Hematopoietic multipotent progenitor cell (in vitro differentiated cells): ENCODE measurements at places on chromosomes 13 and 19.

DNA sequence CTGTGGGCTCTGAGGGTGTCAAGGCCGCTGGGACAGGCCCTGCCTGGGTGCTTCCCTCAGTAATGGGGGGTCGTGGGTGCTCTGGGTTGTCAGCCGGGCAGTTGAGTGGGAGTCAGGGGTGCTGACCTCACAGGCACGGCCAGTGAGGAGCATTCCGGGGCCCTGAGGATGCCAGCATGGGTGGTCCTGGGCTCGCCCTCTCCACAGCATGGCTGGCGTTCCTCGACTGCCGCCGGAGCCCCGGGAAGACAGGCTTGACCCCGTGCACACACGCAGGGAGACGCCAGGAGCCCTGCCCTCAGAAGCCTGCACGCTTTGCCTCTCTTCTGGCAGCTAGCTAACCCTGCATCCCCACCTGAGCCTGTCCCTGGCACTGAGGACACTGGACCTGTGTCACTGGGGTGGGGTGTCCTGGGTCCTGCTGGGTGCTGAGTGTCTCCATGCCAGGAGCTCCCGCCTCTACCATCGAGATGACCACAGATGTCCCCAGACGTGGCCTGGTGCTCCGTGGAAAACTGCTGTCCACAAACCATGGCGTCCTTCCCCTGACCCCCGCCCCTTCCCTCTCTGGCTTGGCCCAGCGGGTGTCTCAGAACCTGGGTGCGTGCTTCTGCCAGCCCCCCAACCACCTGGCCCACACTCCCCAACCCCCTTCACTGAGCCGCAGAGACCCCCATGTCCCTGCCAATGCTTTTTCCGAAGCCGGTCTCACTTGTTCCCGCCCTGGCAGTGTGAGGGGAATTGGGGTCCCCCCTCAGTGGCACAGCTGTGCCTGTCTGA, 4.4 kb upstream of the NDUFS7 start:
- no peak for DNase-seq

DNA sequence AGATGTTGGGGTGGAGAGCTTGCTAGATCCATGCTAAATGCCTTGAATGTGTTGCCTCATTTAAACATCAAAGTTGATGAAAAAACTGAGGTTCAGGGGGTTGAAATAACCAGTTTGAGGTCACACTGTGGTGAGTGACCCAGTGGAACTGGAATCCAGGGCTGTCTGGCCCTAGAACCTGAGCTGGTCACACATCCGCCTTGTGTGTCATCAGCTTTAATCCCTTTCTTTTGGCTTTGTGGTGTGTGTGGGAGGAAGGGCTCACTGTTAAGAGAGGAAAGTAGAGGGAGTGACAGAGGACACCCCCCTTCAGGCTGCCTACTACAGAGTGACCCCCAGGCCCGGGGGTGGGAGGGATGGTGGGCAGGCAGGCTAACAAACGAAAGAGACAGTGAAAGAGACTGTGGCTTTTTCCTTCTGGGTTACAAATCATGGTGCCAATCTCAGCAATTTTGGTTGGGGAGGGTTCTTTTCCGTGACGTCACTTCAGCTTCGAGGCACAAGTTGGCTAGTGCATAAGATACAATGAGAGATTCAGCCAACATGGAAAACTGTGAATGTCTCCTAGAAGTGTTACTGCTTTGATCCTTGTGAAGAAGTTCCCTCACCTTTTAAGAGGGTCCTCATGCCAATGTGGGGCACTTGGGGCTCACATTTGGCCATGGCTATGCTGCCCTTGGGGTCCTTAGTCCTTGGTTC, 164.9 kb downstream of the DLEU7 start:
- DNase-seq: no peak

- DNase-seq: no peak
These were observed 2.4 kb downstream of the CTXN1 start for GRCh38 chr19:7923295-7924191.

DNA sequence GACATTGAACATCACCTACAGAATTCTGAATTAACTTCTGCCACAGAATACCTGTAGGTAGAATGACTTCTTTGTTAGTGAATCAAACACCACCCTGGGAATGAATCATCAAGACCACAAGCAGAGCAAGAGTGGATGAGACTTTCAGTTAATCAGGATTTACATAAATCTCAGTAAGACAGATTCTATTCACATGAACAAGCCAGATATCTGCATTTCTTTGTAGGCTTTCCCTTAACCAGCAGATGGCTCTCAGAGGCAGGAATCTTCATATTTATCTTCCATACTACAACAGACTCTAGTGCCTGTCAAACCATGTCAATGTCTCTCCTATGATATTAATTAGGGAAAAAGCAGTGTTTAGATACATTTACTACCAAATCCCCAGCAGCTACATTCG, 412.1 kb downstream of the KLF12 start:
- no peak for DNase-seq

- DNase-seq: no peak
These were observed 10.2 kb upstream of the ILF3 start for GRCh38 chr19:10643968-10644259.

DNA sequence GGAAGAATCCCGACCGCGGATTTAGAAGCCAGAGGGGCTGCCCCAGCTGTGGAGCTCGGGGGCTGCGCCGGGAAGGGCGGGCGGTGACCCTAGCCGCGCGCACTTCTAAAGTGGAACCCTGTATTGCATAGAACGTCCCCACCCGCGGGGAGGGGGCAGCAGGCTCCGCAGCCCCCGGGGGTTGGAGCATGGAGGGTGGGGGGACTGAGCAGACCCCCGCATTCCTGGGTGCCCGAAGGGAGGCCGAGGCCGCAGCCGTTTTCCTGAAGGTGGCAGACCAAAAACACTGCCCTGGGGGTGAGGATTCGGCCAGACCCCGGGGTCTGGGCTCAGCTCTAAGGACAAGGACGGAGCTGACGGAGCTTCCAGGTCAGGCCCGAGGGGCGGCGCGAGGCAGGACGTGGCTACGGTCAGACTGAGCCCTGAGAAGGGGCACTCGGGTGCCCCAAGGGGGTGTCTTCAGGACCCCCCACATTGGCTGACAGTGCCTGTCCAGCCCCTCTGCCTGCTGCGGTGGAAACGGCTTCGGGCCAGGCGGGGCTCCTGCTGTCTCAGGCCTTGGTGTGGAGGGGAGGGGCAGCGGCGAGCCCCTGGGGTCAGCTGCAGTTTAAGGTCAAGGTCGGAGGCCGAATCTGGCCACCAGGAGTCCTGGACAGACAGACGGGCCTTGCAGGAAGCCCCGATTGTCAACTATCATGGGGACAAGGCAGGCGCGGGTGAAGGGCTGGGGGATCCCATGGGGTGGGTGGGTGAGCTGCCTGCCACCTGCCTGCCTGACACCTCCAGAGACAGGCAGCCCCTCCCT, 12.6 kb downstream of the MKNK2 start:
- no peak for DNase-seq

- no peak for DNase-seq
These were observed 412 bp downstream of the IRS2 start for GRCh38 chr13:109785892-109786450.

GRCh38 chr13:47598340-47598911, 402.6 kb downstream of the SUCLA2 start:
- no peak for DNase-seq

GRCh38 chr13:111491659-111492058, 171.2 kb downstream of the TEX29 start:
- DNase-seq: no peak

DNA sequence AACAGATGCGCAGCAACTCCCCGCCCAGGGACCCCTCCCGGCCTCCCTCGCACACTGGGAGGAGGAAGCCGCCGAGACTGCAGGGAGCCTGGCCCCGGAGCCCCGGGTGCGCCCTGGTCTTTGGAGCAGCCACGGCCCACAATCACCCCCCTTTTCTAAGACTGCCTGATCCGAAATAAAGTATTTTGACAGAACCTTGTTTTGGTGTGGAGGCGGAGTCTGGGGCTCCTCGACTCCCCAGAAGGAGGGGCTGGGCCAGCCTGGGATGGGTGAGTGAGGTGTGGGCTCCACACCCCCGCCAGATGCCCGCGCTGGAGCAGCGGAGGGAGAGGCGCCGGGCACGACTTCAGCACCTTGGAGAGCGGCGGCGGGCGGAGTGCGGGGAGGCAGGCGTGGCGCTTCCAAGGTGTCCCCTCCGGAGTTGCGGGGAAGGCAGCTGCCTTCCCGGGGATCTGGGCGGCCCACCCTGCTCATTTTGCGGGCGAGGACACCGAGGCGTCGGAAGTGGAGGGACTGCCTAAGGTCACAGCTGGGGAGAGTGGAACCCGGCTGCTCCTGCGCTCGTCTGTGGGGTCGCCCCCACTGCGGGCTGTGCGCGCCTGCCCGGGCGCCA, 9.4 kb downstream of the SIRT6 start:
- DNase-seq: peak; percentile 64

- DNase-seq: no peak
These were observed at the start of gene CYP4F2 for GRCh38 chr19:15897738-15898276. CYP4F2 (minus strand) TSS chr19:15898074; CDS start chr19:15897611, 463 bp downstream.

DNA sequence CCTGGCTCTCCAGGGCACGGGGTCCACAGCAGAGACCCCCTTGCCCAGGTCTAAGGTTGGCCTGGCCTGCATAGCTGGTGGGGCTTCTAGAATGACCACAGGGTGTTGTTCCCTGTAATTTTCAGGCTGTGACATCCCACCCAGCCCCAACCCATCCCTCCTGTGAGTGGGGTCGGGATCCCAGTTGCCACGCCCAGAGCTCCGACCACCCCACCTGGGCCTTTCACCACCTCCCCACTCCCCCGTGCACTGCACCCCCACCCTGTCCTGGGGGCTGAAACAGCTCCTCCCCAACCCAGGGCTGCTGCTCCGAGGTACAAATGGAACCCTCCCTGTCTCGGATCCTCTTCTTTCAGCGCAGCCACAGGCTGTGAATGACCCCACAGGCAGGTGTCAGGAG, 8.4 kb upstream of the SLC7A10 start:
- DNase-seq: no peak

DNA sequence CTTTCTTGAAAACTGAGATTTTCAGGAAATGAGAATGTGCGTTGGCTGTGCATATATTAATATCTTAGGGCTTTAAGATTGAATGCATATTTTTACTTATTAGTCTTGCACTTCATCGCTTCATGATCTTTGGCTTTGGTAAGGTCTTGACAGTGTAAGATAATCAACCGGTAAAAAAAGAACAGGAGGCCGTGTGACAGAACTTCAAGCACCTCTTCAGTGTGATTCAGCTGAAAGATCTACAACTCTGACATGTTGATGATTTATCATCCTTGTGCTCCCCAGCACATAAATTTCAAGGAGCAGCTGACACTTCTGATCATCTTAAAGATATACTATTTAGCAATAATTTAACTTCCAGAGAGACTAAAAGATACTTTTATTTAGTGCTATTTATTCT, 195.1 kb downstream of the HS6ST3 start:
- no peak for DNase-seq

- DNase-seq: no peak
These were observed 4.1 kb upstream of the C19orf53 start for GRCh38 chr19:13770013-13770635.

- no peak for DNase-seq
These were observed 95.7 kb downstream of the ARHGEF7 start for GRCh38 chr13:111210544-111211469.

GRCh38 chr13:31891472-31891871, 140.1 kb upstream of the FRY start:
- peak; percentile 29 for DNase-seq

DNA sequence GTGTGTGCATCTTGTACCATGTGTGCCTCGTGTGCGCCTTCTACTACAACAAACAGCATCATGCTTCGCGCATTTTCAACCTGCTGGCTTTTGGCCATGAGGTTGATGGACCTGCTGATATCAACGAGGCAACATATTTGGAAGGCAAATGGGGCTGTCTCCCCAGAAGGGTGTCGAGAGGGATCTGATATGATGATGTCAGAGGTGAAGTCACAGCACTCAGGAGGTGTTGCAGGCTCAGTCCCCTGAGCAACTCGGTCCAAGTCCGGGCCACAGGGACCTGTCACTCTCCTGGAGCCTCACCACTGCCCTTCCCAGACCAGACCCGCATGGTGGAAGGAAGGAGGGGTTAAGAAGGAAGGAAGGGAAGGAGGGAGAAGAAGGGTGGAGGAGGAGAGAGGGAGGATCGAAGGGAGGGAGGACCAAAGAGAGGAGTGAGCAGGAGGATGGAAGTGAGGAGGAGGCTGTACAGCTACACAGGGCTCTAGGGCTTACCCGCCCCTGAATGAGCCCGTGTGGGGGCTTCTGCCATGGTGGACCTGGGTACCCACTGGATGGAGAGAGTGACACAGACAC, 6.7 kb upstream of the C13orf46 start:
- DNase-seq: no peak

GRCh38 chr19:27773318-27774094, 1439.4 kb downstream of the UQCRFS1 start:
- DNase-seq: no peak

GRCh38 chr19:29872224-29872731, 60.5 kb downstream of the CCNE1 start:
- no peak for DNase-seq

DNA sequence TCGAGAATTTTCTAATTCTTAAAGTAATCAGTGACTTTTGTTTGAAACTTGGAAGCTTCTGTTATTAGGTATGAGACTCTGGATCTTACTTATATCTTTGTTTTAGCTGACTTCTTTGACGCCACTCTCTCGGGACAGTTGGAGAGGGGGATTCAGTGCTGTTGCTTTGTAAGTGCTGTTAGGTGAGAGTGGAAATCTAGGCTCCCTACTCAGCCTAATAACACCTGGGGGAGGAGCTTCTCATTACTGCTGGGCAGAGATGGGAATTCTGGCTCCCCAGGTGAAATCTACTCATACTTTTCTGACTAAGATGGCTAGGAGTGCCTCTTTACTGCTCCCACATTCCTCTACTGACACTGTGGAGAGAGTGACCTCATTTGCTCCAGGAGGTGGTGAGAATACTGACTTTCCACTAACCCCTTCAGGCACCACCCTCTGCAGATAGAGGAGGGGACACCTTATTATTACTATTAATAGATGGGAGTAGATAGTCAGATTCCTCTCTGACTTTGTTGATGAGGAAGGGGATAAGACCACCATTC, 324.9 kb upstream of the SPRY2 start:
- no peak for DNase-seq

GRCh38 chr19:30349131-30349730, 23.0 kb upstream of the ZNF536 start:
- DNase-seq: no peak
